Spinal cord (tissue), 10 donors: ENCODE measurements at places on chromosomes 2 and 18. TPM values are rescaled to one million over a fixed set of nuclear protein-coding genes. Genes with fewer than 3 reads are reported as not detected.

APCDD1 gene
- total RNA-seq, result 91.9 TPM

GALNT13 gene
- 21.6 TPM for total RNA-seq

KRTCAP3 gene
- 0.72 TPM for total RNA-seq

ASPRV1 gene
- total RNA-seq, result 4.9 TPM
